IPS DF 6.9 (cell line): ENCODE measurements at places on chromosomes 1 and 21.

- DNase-seq = peak; percentile 50
Observed at GRCh38 chr1:119286587-119287181, 81.9 kb upstream of the HAO2 start.

DNA sequence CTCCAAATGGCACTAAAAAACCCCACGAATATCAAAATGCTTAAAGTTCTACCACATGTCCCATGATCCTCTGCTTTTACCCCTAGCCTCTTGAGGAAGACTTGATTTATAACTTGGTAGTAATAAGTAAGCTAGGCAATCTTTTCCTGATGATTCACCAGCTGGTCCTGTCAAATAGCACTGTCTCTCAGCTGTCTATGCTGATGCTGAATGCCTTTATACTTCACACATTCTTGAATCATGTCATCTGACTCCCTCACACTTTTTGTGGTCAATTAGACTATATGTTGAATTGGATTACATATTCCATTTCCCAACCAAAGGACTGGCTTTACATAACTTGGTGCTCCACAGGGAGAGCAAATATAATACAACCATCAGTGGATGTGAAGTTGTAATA lies 16.6 kb downstream of the C21orf91 start:
- DNase-seq = no peak

DNA sequence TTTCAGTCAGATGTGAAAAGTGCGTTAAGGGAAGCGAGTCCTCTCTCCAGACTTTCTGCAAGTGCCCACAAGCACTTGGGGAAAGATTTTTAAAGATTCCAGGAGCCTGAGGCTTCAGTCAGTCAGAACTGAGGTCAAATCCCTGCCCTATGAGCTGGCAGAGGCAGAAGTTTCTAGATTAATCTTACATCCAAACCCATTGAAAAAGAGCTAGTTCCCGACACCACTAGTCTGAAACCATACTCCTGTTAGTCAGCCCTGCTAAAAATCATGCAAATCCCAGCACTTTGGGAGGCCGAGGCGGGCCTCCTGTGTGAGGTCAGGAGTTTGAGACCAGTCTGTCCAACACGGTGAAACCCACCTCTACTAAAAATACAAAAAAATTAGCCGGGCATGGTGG lies 21.0 kb downstream of the RSPH1 start:
- DNase-seq = no peak

DNA sequence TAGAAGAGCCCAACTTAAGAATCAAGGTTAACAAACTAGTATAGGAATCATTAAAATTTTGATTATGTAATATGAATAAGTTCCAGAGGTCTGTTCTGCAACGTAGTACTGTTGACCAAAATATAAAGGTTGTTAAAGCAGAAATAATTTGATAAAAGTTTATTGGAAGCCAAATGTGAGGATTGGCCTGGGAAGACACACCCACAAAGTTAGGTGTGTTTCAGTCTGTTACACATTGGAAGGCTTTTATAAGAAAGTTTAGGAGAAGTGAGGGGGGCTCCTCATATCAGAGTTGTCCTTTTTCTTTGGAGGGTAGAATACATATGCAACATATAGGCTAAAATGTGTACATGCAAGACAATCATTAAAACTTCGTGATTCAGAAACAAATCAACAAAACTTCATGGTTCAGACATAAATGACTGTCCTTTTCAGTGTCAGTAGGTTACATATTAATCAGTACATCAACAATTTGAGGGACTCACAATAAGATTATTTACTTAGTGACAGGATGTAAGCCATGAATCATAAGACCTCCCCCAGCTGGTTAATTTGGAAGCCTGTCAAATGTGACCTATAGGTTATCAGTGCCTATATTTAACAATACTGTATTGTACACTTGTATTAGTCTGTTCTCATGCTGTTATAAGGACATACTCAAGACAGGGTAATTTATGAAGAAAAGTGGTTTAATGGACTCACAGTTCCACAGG lies 245.0 kb upstream of the B3GALT2 start:
- no peak for DNase-seq

GRCh38 chr1:219790834-219791615 lies 137.3 kb downstream of the SLC30A10 start:
- DNase-seq = no peak

- DNase-seq = no peak
Observed at GRCh38 chr1:78958711-78959110, 47.8 kb downstream of the ADGRL4 start.

DNA sequence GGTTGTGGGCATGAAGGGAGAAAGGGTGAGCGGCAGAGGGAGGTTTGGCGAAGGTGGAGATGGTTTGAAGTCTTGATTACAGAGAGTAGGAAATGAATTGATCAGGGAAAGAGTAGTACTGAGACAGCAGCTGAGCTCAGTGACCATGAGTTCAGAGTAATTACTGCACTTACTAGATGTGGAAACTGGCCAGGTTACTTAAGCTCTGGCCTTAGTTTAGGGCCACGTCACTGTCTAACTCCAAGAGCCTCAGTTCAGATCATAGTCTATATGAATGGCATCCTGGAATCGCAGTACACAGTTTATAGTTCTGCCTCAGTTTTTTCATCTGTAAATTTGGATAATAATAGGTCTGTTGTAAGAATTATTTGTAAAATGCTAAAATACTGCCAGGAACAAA lies 78.1 kb downstream of the KCTD3 start:
- no peak for DNase-seq

GRCh38 chr1:111587509-111588174 lies 31.9 kb upstream of the RAP1A start:
- DNase-seq = no peak

DNA sequence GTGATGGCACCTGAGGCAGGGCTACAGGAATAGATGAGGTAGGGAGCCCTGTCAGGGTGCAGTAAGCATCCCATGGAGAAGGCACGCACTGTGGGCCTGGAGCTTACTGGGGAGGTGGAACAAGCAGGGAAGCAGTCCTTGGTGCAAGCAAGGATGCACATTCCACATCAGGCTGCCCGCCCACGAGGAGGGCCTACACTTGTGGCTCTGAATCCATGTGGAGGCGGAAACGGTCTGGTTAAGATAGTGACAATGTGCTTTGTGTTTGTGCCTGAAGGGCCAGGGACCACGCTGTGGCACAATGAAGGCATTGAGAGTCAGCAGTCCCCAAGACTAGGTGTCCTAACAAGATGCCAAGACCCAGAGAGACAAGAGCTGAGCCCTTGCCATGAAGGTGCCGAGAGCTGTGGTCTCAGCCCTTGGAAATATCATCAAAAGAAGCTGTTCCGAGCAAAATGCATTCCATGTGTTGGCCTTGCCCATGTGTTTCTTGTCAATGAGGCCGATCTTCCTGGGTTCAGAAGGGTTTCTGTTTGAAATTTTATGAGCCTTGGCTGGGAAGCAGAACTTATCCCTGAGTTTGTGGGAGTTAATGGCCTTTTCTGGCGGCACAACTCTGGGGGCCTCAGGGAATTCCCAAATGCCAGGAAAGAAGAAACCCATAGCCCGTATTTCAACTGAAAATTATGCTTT lies 111.9 kb downstream of the NGF start:
- no peak for DNase-seq

DNA sequence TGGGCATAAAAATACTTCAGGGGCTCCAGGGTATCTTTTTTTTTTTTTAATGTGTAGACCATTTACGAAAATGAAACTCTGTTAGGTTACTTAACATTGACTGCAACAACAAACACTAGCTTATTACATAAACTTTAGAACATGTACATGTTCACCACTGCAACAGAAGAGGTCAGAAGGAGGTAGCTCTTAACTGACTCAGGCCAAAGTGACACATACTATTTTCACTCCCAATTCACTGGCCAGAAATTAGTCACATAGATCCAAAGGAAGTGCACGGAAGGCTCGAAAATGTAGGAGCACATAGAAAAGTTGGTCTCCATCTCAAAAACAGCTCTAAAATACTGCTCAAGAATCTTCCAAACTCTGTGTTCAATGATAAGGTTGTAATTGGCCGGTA lies 107.2 kb downstream of the AKT3 start:
- DNase-seq = no peak

GRCh38 chr21:41367945-41368734 lies 6.3 kb downstream of the MX2 start:
- no peak for DNase-seq

DNA sequence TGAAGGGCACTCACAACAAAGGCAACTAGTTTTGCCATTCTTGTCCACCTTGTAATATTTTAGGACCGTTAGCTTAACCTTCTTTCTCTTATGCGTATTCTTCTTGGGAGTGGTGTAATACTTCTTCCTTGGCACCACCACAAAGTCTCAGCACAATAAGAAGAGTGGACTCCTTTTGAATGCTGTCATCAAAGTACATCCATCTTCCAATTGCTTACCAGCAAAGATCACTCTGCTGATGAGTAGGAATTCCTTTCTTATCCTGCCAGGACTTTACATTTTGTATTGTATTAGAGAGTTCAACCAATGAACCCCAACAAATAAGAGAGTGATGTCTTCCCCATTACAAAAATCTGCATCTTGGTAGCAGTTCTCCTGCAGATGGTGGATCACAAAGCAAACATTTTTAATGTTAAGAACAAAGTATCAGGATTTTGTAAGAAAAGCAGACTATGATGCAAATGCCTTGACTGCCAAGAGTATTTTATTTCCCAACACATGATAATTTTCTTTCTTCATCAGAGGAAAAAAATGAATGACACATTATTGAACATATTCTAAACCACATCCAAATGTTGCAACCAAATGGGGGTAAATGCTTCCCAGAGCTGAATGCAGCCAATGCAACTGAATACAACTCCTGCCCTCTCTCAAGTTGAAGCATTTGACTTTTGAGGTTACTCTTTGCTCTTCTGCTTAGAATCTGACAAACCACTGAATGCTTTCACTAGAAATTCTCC lies 5.1 kb upstream of the ARNT start:
- no peak for DNase-seq

- no peak for DNase-seq
Observed at GRCh38 chr1:197076585-197076984, 9.5 kb upstream of the F13B start.
